ENCODE measurements at places on chromosomes 13 and 19. TPM values are rescaled to one million over a fixed set of nuclear protein-coding genes. Genes with fewer than 3 reads are reported as not detected.

The PSG7 gene
- not detected for polyA plus RNA-seq

The ZNF677 gene
- polyA plus RNA-seq = 16.8 TPM

The WDFY2 gene
- polyA plus RNA-seq = 5.2 TPM

The ZNF285 gene
- 2.8 TPM for polyA plus RNA-seq

The ZIC5 gene
- polyA plus RNA-seq = not detected

The CEACAM7 gene
- polyA plus RNA-seq = not detected

The ATXN8OS gene
- not detected for polyA plus RNA-seq

The SLC1A6 gene
- polyA plus RNA-seq = not detected

The MEDAG gene
- polyA plus RNA-seq = 12.7 TPM

The ACP7 gene
- polyA plus RNA-seq = 0.05 TPM

The NALCN gene
- polyA plus RNA-seq = 3.3 TPM

The NPAS1 gene
- 0.18 TPM for polyA plus RNA-seq

The ACP5 gene
- 14.7 TPM for polyA plus RNA-seq

The MAMSTR gene
- polyA plus RNA-seq = 3.0 TPM
